K562 (cell line): ENCODE measurements at places on chromosomes 4 and X. TPM values are rescaled to one million over a fixed set of nuclear protein-coding genes. Genes with fewer than 3 reads are reported as not detected.

CLGN gene
- 2.2 and 2.7 TPM in 2 replicates for total RNA-seq

DNA sequence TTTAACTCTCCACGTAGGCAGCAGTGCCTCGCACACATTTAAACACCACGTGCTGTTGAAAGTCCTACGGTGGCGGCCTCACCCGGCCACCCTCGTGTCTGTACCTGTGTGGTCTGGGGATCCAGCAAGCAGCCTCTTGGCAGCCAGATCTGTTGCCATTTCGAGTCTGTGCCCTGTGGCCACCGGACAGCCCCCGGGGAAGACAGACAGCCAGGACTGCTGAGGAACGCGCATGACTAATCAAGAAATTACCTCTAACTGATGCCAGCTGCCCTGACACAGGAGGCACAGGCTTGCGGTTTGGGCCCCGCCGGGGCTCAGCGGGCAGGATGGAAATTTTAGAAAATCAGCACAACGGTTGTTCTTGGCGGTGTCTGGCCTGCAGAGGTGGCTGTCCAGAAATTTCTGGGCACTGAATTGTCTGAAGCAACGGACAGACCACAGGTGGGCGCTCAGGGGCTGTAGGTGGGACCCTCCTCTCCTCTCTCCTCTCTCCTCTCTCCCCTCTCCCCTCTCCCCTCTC lies 15.6 kb upstream of the ASMTL start:
- no peak for DNase-seq

DNA sequence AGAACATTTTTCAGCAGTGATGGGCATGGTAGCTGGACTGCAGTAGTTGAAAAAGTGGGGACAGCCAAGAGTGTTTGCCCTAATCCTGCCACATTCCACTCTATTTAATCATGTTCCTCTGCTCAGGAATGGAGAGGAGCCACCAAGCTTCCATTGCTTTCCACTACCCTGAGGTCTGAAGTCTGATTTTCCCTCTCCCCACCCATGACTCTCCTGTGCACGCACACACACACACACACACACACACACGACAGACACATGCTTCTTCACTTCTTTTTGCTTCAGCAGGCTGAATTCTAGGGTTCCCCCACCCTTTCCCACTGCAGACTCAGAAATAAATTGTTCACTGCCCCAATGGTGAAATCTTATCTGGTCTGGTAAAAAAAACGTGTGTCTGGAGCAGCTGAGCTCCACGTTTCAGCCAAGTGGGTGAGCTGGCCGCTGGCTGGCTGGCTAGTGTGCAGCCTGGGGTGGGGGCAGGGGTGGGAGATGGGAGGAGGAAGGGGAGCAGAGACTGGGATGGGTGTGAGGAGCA lies 142.7 kb upstream of the NALF2 start:
- DNase-seq, result no peak

GDPD2 gene
- total RNA-seq, result 0.09 TPM in 1 of 2 replicates, not detected in the other

GRCh38 chr4:41561244-41561643 lies 23.3 kb downstream of the LIMCH1 start:
- no peak for DNase-seq

- no peak for DNase-seq
Measured at GRCh38 chrX:12679522-12679921, 111.7 kb upstream of the PRPS2 start.

GRCh38 chr4:143455211-143455610 lies 58.3 kb upstream of the SMARCA5 start:
- DNase-seq, result peak; percentile 14

CHM gene
- total RNA-seq, result 4.6 and 5.5 TPM in 2 replicates

- no peak for DNase-seq
Measured at GRCh38 chrX:71928856-71929255, 18.2 kb downstream of the NHSL2 start.

COPS4 gene
- total RNA-seq, result 44.7 and 48.6 TPM in 2 replicates
